Fibroblast of villous mesenchyme (primary cell): ENCODE measurements at places on chromosomes 6 and 20.

DNA sequence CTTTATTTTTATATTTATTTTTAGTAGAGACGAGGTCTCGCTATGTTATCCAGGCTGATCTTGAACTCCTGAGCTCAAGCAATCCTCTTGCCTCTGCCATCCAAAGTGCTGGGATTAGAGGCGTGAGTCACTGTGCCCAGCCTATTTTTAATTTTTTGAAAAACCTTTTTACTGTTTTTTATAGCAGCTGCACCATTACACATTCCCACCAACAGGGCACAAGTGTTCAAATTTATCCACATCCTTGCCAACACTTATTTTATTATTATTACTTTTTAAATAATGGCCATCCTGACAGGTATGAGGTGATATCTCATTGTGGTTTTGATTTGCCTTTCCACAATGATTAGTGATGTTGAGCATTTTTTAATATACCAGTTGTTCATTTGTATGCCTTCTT is 42.5 kb downstream of the PACSIN1 start:
- DNase-seq = no peak

GRCh38 chr6:143562143-143562542 is 50.6 kb upstream of the FUCA2 start:
- DNase-seq = no peak

- DNase-seq = no peak
Measured at GRCh38 chr20:40562031-40562430, 127.0 kb downstream of the MAFB start.

DNA sequence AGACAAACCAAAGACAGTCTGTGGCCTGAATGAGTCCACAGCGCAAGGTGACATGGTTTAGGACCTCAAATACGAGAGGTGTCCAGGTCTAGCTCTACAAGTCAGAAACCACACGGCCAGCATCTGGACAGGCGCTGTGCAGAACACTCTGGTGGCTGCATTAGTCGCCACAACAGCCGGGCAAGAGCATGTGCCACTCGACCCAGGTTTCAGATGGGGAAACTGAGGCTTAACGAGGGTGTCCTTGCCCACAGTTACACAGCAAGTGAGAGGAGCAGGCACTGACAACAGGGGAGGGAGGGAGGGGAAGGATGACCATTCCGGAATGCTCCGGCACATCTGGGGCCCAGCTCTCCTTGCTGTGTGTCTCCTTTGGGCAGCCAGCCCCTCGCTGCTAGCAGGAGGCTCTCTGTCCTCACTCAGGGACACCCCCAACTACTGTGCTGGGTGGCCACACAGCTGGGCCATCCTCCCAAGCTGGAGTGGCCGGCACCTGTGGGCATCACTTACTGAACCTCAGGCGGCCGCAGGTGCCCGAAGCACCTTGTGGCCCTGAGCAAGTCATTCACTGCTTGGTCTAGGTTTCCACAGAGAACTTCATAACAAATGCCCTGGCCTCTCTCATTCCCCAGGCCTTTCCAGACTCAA is 6.6 kb downstream of the DLL1 start:
- DNase-seq = no peak

- DNase-seq = no peak
Measured at GRCh38 chr20:36074983-36075382, 79.6 kb upstream of the EPB41L1 start.

GRCh38 chr6:127051571-127052260 is 66.8 kb upstream of the RSPO3 start:
- DNase-seq = peak; percentile 86

GRCh38 chr6:144581812-144582537 is 296.8 kb downstream of the UTRN start:
- DNase-seq = peak; percentile 31

DNA sequence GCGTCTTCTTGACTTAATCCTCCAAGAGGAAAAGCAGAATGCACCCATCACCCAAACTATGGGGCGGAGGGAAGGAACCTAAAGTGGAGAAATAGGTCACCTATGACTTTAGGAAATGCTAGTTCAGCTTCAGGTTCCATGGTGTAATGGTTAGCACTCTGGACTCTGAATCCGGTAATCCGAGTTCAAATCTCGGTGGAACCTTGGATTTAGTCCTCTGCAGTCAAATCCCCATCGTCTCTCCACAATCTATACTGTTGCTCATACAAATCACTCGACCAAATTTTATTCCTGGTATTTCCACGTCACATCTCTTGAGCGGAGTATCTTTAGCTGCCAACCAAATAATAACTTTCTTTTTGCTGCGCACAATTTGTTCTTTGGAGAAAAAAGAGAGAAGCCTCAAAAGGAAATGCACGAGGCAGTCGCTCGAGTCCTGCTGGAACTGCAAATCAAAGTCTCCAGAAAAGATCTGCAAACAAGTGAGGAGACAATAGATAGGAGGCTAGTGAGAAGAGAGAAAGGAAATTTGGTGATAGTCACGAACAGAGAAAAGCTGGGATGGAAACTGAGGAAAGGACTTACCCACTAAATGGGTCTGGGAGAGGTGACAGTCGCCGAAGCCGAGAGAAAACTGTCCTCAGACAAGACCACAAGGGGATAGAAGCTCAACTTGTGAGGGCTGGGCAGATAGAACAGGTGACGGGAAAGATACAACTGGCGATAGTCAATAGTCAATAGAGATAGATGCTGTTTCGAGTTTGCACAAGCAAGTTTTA is 16.6 kb downstream of the POM121L2 start:
- DNase-seq = peak; percentile 48

DNA sequence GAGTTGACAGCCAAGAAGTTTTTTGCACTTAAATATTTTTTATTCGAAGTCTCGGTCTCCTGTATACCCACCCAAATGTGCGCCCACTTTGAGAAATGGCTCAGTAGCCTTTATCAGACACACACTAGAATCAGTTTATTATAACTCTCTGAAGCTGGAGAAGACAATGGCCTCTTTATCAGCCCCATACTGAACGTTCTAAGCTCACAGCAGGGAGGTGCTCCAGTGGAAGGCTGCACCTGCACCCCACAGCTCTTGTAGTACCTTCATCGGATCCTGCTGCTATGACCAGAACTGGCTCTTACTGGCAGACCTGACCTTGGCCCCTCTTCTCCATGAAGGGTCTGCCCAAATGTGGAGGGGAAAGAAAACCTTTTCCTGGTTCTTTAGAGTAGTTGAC is 165.0 kb upstream of the SCGN start:
- DNase-seq = no peak

GRCh38 chr20:22744341-22745193 is 160.2 kb upstream of the FOXA2 start:
- peak; percentile 50 for DNase-seq

DNA sequence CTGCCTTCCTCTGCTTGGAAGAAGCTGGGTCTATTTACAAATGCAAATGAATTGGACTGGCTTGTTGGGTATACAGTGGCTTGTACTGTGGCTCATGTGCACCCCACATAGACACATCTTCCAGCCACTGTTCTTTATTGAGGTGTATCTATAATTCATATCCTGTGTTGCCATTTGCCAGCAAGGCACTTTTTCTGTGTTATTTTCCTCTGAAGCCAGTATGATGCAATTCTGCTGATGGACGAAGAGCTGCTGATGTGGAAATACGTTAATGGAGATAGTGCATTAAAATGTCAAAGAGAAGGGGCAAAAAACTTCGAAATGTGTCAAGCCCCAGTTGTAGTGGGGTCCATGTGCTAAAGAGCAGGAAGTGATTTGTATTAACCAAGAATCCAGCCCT is 167.5 kb downstream of the TMEM242 start:
- DNase-seq = peak; percentile 79

- DNase-seq = peak; percentile 93
Measured at GRCh38 chr6:139519571-139520031, 145.2 kb upstream of the CITED2 start.

- DNase-seq = no peak
Measured at GRCh38 chr6:125824946-125825771, 34.4 kb downstream of the NCOA7 start.

GRCh38 chr6:6916598-6916997 is 191.2 kb upstream of the RREB1 start:
- DNase-seq = no peak

- DNase-seq = no peak
Measured at GRCh38 chr6:108780784-108781183, 67.4 kb upstream of the ARMC2 start.

- no peak for DNase-seq
Measured at GRCh38 chr6:37554480-37554819, 54.8 kb upstream of the CCDC167 start.

DNA sequence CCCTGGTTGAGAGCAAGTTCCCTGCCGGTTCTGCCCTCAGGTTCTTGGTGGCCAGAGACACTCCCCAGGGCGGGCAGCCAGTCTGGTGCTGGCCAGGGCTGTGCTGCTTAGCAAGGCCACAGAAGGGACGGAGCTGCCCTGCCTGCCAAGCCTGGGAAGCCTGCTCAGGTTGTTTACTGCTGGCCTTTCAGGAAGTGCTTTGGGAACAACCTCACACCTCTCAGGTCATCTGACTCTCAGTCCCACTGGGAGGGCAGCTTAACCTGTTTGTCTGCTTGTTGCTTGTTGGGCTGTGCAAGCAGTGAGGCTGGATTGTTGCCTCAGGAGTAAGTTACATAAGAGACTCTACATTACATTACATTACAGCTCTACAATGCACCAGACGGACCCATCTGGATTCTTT is 75.8 kb upstream of the AFDN start:
- no peak for DNase-seq

GRCh38 chr6:27441001-27441400 is 31.9 kb downstream of the ZNF184 start:
- DNase-seq = no peak

- DNase-seq = no peak
Measured at GRCh38 chr20:32063695-32064094, 11.7 kb downstream of the HCK start.
